Peyer's patch (tissue), 4 donors: ENCODE measurements at places on chromosomes 16 and 17. TPM values are rescaled to one million over a fixed set of nuclear protein-coding genes. Genes with fewer than 3 reads are reported as not detected.

Gene LRRC36
- total RNA-seq: not detected

Gene BEAN1
- not detected for total RNA-seq

Gene C16orf92
- not detected for total RNA-seq

Gene SLC16A11
- total RNA-seq: not detected

Gene CSH1
- not detected for total RNA-seq

Gene TNFRSF17
- not detected for total RNA-seq
